T-helper 2 cell (primary cell): ENCODE measurements at places on chromosomes 13 and 19.

GRCh38 chr13:31982540-31982939, 49.0 kb upstream of the FRY start:
- no peak for DNase-seq

DNA sequence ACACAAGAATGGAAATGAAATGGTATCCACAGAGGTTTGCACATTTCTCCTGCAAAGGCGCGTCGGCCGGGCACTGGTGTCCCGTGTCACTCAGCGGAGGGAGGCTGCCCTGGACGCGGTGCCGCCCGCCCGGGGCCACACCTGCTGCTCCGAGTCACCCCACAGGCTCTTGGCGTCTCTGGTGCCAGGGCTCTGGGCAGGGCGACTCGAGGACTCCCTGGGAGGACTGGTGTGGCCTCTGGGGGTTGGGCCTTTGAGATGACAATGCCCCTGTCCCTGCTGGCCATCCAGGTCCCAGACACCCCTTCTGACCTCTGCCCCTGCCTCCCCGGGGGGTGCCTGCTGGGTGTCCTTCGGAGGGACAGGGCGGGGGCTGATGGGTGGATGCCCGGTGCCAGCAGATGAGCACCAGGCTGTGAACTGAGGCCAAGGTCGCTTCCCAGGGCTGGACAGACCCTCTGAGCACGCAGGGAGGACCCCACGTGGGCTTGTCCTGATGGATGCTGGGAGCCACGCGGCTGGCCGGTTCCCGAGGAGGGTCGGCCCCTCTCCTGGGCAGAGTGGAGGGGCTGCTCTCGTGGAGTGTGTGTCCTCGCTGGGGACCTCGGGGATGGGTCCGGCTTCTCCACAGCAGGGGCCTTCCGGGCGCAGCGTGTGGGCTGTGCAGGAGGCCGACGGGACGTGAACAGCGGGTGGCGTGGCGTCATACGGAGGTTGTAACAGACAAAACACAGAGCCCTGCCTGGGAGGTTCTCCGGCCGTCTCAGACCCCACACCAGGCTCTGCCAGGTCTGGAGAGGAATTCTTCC, 4.7 kb upstream of the CACTIN start:
- no peak for DNase-seq

DNA sequence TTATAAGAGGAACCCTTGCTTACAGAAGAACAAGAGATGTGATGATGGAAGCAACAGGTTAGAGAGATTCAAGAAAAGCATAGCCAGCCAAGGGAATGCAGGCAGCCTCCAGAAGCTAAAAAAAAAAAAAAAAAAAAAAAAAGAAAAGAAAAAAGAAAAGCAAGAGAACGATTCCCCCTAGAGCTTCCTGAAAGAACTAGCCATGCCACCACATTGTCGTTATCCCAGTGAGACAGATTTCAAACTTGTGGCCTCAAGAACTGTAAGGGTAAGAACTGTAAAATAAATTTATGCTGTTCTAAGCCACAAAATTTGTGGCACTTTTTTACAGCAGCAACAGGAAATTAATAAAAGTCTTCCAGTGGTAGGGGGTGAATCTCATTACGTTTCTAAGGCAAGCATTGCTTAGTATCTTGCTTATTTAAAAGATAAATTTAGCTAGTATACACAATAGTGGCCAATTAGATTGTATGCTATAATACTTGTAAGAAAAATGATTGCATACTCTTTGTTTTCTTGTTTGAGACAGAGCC, 21.8 kb downstream of the RFXAP start:
- DNase-seq, result no peak

GRCh38 chr13:95643571-95643935, 953 bp downstream of the DZIP1 start:
- DNase-seq, result no peak

- no peak for DNase-seq
These were observed 25.0 kb downstream of the CEBPG start for GRCh38 chr19:33398361-33399060.
